Type B pancreatic cell (in vitro differentiated cells): ENCODE measurements at places on chromosomes 5 and 9.
A peak's percentile ranks its signal among the peaks of the same experiment; 100 is the strongest.

DNA sequence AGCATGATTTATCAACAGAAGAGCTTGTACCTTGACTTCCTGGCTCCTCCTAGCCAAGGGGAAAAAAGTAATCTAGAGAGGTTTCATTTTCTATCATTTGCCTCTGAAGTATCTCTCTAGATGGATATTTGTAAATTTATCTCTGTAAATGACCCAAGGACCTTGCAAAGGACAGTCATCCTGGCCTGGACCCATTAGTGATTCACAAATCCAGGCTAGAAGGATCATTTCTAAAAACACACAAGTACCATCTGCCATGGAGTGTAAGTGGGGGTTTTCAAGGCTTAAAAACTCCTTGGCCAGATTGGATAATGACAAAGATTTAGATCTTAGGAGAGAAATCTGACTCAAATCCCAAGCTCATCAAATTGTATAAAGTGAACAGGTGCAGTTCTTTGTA, 8.1 kb downstream of the TTC23L start:
- no peak for DNase-seq

GRCh38 chr9:15160673-15161072, 146.3 kb downstream of the TTC39B start:
- no peak for DNase-seq

- DNase-seq = no peak
These were observed 330.6 kb downstream of the ASTN2 start for GRCh38 chr9:117084221-117084620.

- no peak for DNase-seq
These were observed 44.7 kb upstream of the HMGCS1 start for GRCh38 chr5:43357878-43358281.

GRCh38 chr9:99211746-99212145, 10.0 kb downstream of the ALG2 start:
- DNase-seq = no peak

DNA sequence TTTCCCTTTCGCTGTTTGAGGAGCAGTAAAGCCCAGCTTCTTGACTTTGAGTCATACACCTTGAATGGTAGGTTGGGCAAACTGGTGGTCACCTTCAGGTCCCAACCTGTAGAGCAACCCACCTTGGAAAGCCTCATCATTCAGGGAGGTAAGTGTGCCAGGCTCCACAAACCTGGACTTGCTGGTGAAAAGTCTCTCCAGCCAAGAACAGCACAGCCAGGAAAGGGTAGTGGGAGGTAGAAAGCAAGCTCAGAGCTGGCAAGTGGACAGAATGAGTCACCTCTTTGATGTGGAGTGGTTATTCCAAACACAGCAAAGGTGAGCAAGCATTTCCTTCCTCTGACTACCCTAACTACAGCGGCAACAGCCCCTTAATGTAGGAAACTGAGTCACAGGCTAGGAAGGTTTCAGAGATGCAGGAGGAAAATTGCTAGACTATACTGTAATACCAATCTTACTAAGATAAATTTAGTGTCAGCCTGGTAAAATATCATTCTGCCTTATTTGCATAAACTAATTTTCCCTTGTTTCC, 117.5 kb upstream of the MTAP start:
- no peak for DNase-seq

GRCh38 chr5:177124486-177124991, 9.0 kb upstream of the NSD1 start:
- DNase-seq = no peak

DNA sequence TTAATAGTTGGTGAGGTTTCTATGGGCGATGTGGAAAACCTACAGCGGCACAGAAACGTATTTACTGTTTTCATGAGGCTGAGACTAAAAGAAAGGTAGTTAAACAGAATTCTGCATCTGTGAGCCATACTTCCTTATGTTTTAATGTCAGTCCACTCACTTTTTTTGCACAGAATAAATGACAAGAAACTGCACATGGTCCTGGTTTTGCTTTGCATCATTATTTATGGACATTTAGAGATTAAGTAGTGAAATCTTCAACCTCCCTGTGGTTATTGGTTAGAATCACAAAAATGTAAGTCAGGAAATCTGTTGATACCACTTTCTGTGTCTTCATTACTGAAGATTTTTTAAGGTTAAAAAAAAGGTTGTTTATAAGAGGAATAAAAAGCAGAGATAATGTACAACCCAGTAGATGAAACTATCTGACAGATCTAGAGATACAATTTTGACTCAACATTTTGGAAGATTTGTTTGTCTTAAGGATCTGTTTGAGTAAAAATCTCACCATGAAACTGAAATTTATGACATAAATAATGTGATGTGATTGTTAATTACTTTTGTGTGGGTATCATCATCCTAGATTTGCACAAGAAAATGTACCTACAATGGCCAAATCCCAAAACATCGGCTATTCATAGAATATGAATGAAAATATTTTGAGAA, 2.4 kb downstream of the PRR16 start:
- DNase-seq = no peak

DNA sequence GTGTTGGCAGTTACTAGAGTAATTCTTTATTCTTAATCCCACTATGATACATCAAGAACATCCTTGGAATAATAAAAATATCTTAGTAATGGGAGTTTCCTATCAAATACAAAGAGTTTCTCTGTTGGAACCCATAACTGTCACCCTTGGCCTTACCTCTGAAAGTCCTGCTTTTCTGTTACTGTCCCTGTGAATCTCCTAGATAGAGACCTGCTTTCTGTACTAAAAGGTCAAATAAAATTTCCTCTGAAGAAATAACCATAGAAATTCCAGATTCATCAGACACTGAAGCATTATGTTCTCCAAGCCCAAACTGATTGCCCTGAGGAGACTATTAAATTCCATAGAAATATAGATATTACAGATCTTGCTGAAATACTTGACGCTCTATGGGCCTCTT, 63.0 kb downstream of the KCNV2 start:
- no peak for DNase-seq

DNA sequence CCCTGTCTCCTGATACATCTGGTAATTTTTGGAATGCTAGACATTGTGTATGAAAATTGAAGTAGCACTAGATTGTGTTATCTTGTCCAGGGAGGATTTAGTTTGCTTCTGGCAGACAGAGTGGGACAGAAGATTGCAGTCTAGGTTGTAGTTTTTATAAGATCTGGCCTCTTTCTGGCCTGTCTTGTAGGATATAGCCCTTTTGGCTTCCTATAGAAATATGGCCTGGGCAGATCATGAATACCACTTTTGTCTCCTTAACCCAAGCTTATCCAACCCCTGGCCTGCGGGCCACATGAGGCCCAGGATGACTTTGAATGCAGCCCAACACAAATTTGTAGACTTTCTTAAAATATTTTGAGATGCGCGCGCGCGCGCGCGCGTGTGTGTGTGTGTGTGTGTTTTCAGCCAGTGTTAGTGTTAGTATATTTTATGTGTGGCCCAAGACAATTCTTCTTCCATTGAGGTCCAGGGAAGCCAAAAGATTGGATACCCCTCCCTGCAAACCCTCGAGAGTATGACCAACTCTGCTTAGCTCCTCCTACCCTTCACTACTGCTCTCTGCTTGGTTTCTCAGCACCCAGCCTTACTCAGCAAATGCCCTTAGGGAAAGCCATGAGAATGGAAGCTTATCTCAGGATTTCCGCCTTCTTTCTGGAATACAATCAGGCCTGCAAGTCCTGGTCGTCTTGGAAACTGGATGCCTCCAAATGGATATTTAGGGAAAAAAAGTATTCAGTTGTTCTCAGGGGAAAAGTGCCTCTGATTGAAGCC, 26.5 kb downstream of the ANKRD33B start:
- DNase-seq = peak; percentile 36

- DNase-seq = no peak
These were observed 272.2 kb downstream of the AUH start for GRCh38 chr9:91089405-91090129.

DNA sequence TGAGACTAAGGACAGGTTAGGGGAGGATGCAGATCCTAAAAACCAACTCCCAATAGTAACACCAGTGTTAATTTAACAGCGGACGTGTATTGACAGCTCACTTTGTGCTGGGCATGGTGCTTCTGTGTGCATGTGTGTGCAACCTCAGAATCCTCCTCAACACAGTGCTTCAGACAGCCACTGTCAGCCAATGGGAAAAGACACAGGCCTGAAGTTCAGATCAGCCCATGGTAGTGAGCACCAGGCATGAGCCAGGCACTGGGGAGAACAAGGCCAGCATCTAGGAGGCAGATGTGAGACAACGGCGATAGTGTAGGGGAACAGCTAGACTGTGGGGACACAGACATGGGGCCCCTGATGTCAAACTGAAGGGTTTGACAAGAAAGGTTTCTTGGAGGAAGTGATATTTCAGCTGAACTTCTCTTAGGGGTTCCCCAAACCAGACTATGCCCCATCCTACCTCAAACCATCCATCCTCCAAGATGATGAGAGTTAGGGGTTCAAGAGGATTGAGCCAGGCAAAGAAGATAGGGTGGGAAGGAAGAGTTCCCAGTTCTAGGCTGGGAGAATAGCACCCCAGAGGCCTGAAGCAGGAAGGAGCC, 71.5 kb upstream of the PSD2 start:
- DNase-seq = no peak

GRCh38 chr9:76985581-76985980, 33.9 kb upstream of the FOXB2 start:
- no peak for DNase-seq

GRCh38 chr9:88753691-88754367, 218.9 kb downstream of the NXNL2 start:
- DNase-seq = no peak

DNA sequence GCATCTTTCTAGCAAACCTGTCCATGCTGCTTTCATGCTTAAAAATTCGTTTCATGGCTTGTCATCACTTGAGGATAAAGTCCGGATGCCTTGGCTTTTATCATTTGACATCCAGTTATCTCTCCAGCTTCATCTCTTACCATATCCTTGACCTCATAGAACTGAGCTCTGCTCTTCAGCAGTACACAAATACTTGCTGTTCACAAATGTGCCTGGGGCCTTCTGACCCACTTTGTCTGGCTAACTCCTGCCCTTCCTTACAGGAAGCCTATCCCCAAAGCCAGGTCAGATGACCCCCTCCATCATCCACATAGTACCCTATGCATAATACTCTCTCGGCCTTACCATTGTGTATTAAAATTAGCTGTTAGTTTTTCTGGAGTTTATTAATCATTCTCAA, 249.1 kb downstream of the SAXO1 start:
- DNase-seq = no peak

DNA sequence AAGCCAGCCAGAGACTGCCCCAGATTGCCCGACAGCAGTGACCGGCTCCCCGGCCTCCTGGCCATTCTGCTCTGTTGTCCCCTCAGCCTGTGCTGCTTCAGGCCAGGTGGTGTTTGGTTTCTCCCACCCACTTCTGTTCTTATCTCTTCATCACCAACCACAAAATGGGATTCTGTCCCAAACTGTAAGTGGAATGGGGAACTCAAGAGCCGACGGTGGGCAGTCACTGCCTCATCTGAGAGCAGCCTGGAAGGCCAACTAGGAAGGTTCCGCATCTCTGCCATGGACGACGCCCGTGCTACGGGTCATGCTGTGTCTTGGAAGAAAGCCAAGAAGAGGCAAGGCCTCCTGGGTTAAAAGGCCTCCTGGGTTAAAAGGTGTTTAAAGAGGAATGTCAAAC, 219.0 kb upstream of the PIK3R1 start:
- DNase-seq = no peak

GRCh38 chr9:14957109-14957508, 46.9 kb upstream of the FREM1 start:
- DNase-seq = no peak

- DNase-seq = no peak
These were observed 318.5 kb downstream of the CDK5RAP2 start for GRCh38 chr9:120261419-120261818.

DNA sequence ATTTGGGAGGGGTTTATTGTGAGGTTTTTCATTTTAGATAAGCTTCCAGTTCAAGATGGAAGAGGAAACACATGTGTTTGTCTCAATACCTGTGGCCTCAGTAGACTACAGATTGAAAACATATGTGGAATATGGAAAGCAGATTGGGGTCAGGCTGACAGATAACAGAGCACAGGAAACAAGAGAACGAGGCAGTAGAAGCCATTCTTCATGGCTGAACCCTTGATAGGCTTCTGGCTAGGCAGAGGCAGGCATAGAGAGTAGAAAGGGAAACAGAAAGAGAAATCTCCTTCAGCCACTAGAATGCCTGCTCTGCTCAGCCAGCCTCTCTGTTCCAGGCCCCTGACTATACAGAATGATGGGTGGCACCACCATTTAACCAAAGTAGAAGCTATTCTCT, 152.5 kb downstream of the MUSK start:
- DNase-seq = no peak

GRCh38 chr9:116149844-116150243, 3.7 kb upstream of the PAPPA start:
- no peak for DNase-seq

DNA sequence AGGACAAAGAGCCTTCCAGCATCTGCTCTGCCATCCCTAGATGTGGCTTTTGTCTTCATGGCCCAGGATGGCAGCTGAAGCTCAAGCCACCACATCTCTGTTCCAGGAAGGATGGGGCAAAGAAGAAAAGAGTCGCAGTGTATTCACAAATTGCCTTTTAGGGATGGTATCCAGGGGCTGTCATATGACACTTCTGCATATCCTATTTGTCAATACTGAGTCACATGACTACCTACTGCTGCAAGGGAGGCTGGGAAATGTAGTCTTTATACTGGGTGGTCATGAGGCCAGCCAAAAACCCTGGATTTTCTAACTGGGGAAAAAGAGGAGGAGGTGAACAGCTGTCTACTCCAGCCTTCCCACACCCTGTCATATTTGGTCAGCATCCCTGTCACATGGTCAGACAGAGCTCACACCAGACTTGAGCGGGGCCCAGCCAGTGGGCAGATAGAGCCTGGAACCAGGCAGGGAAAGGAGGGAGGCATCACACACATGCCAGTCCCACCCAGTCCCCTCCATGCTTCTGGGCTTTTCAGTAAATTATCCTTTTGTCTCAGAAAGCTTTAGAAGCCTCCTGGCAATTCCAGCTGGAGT, 52.0 kb downstream of the OLFM1 start:
- DNase-seq = no peak

DNA sequence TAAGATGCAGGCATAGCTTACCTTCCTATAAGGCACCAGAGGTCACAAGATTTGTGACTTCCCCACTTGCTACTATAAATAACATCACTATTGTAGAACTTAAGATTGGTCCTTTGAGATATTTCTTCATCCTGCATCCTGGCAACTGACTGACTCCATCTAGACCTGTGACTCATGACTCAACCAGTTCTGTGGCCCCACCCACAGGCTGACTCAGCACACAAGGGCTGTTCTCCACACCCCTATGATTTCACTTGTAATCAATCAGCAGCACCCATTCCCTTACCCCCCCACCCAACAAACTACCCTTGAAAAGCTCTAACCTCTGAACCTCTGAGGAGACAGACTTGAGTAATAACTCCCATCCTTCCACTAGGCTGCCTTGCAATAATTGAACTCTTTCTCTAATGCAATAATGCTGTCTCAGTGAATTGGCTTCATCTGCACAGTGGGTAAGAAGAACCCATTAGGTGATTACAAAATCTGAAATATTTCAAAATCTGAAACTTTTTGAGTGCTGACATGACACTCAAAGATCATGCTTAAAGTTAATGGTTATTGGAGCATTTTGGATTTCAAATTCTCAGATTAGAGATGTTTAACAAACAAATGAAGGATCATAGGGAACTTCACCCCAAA, 296.7 kb downstream of the ARL15 start:
- no peak for DNase-seq
